ENCODE measurements at places on chromosomes 11 and 22.
A peak's percentile ranks its signal among the peaks of the same experiment; 100 is the strongest.

DNA sequence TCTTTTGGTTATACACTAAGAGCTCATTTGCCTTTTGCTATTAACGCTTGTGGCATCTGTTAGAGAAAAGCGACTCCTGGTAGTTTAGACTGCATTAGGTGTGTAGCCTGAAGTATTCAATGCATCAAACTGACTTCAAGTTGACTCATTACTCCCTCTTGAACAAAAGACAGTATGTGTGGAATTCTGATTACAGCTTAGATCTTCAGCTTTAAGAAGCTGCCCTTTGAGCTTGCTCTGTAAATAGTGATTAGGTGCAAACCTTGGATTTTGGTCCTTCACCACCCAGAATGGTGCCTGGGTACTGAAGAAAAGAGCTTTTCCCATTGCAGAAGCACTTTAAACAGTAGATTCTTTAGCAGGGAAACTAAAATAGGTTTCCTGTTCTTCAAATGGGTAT lies 62.1 kb downstream of the FAT3 start:
- DNase-seq = no peak

- DNase-seq = no peak
Observed at GRCh38 chr22:42617155-42617983, 2.7 kb upstream of the POLDIP3 start.

GRCh38 chr22:29346659-29347058 lies 31.2 kb upstream of the RASL10A start:
- no peak for DNase-seq

DNA sequence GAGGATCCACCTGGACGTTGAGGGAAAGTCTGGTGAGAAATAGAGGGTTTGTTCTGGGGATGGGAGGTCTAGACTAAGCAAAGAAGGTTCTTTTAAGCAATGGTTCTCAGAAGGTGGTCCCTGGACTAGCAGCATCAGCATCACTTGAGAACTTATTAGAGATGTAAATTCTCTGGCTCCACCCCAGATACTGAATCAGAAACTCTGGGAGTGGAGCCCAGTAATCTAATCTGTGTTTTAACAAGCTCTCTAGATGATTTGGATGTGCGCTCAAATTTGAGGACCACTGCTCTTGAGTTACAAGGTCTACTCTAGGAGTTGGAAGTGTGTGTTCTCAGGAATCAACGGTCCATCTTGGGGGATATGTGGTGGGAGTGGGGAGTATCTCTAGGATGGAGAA lies 3.3 kb upstream of the ABCG4 start:
- DNase-seq = no peak

- no peak for DNase-seq
Observed at GRCh38 chr11:118606157-118606843, 1.1 kb upstream of the PHLDB1 start.

DNA sequence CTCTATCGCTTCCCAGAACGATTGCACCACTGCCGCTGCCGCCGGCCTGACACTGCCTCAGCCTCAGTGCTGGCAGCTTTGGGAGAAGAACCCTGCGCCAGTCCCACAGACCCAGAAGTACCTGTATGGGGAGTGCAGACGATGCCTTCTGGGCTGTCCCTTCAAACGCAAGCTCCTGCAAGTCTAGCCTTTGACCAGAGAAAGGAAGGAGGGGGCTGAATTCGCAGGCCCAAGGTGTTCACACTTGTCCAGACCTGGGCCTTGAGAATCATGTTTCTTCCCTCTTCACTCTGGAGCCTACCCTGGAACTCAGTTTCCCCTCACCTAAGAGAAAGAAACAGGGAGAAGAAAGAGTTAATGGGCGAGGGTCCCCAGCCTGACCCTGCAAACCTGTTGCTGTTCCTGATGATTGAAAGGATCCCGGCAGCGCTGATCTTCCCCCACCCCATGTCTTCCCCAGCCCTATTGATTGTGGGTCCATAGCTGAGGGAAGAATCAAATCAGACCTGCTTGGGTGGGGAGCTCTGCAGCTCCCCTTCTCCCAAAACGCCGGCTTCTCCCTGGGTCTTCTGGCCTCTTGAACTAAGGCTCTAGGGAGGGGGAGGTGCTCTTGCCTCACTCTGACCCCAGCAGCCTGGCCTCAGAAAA lies 786 bp upstream of the MCAM start:
- no peak for DNase-seq

- DNase-seq = no peak
Observed at GRCh38 chr11:122649116-122649515, 6.4 kb upstream of the UBASH3B start.

GRCh38 chr11:131691181-131692041 lies 321.0 kb downstream of the NTM start:
- DNase-seq = peak; percentile 51

DNA sequence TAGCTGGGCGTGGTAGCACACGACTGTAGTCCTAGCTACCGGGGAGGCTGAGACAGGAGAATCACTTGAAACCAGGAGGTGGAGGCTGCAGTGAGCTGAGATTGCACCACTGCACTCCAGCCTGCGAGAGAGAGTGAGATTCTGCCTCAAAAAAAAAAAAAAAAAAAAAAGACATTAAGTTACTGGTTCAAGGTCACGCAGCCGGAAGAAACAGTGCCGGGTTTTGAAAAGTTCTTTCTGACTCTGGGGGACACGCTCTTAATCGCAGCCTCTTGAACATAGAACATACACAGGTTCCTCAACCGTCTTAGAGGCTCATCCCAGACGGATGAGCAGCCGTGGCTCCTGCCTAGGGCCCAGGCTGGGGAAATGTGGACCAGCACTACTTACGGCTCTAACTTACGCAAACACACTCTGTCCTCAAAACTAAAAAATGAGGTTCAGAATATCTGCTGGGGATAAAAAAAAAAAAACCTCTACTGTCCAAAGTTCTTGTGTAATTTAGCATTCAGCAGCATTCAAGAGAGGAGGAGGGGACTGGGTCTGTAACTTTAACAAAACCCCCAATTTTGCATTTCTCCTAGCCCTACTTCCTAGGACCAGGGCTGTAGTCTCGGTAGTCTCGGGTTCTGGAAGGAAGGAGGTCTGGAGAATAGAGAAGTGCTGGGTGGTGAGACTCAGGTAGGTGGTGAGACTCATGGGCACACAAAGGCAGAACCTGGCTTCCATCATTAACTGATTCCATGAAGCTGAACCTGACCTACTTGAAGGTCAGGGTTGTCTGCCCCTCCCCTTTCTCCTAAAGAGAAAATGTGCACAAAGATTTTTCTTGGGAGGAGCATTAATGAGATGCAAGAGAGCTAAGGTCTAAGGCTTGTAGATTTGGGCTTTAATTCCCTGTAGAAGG lies 6.0 kb downstream of the SPTBN2 start:
- DNase-seq = no peak

- DNase-seq = no peak
Observed at GRCh38 chr22:45602004-45602733, 69.5 kb upstream of the ATXN10 start.

- DNase-seq = no peak
Observed at GRCh38 chr22:44743804-44744211, 8.6 kb upstream of the ARHGAP8 start.

GRCh38 chr11:45960387-45961095 lies 38.1 kb downstream of the LARGE2 start:
- DNase-seq = no peak

- DNase-seq = no peak
Observed at GRCh38 chr11:36565031-36565610, 2.7 kb upstream of the RAG1 start.

DNA sequence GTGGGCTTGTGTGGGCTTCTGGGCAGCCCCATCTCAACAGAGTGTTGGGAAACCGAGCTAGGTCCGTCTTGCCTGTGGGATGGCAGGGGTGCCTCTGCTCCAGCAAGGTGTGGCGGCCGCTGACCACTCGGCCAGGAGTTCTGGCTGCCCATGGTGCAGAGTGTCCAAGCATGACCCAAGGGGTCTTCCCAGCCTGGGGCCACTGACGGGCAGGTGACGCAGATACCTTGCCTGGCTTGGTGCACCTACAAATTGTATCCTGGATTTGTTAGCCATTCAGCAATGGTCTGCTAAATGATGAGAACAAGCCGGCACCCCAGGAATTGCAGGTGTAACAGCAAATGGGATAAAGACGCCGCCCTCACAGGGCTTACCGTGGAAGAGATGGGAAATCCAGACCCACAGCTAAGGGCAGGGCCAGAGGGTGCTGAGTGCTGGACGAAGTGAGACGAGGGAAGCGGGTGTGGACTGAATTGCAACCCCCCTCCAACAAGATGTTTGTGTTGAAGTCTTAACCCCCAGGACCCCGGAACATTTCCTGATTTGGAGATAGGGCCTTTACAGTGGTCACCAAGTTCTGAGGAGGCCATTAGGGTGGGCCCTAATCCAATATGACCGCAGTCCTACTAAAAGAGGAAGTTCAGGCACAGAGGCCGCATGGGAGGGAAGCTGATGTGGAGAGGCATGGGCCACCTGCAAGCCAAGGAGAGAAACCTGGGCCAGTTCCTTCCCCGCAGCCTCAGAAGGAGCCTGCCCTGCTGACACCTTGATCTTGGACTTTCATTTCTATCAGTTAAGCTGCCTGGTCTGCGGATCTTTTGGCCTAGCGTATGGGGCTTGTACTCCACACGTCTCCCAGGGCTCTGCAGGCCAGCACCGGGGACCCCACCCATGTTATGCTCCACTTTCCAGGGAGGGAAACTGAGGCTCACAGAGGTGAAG lies 45.2 kb upstream of the LINC01488 start:
- DNase-seq = no peak

DNA sequence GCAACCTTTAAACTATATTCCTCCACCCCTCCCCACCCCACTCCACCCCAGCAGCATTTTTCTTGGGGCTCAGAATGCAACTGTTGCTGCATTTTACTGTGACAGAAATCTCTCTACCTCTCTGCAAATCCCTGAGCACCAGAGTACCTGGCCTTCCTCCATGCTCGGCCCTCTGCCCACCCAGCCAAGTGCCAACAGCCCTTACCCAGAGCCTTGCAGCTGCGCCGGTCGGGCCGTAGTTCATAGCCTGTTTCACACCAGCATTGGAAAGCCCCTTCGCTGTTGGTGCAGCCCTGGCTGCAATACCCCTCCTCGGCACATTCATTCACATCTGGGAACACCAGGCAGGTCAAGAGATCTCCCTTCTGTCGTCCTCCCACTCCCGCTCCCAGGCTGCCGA lies 23.4 kb downstream of the LRP4 start:
- DNase-seq = no peak

DNA sequence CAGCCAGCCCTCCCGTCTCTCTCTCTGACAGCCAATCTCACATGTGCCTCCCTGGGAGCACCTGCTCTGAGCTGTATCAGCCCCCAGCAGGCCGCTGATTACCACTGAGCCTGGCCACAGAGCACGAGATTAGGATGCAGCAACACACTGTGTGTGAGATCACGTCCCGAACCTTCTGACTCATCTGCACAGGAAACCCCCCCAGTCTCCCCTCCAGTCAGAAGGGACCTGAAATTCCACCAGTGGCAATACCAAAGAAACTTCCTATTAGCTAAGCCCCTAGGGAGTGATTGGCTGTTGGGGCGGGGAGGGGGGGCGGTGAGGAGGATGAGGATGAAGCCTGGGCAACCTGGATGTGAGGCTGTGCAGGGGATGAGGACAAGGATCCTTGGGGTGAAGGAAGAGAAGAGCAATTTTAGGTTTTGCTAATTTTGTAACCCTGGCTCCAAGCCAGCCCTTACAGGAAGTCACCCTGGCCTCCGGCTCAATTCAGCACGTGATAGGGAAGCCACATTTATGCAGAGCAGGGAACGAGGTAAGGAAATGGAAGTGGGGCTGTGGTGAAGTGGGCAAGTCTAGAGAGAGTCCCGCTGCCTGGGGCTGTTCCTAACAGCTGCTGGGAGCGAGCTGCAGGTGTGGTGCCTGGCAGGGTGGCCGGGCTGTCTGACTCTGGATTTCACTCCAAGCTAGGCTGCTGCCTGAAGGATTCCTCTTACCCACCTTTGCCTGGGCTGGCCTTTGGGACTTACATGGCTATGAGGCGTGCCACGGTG lies 1.9 kb downstream of the SLC43A3 start:
- peak; percentile 29 for DNase-seq

- DNase-seq = no peak
Observed at GRCh38 chr22:44335903-44336803, 23.4 kb upstream of the SHISAL1 start.

DNA sequence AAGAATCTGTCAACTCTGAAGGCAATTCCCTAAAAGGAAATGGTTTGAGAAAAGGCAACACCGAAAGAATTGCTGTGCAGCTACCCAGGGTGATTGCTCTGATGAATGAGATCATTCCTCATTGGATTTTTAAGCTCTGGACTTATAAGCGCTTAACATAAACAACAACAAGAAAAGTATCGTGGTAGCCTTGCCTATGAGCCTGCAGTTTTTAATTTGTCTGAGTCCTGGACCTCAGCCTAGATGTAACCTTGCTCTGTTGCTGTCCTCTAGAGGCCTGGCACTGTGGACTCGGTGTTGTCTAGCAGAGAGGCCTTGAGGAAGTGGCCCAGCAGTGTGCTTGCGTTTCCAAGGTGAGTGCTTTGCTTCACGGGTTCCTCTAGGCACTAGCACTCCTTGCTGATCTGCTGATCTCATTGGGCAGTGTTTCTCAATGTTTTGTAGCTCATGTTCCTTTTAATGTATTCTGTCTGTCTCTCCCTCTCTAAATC lies 20.4 kb downstream of the CCDC81 start:
- no peak for DNase-seq

- no peak for DNase-seq
Observed at GRCh38 chr11:1167751-1168231, 10.0 kb downstream of the MUC5AC start.

DNA sequence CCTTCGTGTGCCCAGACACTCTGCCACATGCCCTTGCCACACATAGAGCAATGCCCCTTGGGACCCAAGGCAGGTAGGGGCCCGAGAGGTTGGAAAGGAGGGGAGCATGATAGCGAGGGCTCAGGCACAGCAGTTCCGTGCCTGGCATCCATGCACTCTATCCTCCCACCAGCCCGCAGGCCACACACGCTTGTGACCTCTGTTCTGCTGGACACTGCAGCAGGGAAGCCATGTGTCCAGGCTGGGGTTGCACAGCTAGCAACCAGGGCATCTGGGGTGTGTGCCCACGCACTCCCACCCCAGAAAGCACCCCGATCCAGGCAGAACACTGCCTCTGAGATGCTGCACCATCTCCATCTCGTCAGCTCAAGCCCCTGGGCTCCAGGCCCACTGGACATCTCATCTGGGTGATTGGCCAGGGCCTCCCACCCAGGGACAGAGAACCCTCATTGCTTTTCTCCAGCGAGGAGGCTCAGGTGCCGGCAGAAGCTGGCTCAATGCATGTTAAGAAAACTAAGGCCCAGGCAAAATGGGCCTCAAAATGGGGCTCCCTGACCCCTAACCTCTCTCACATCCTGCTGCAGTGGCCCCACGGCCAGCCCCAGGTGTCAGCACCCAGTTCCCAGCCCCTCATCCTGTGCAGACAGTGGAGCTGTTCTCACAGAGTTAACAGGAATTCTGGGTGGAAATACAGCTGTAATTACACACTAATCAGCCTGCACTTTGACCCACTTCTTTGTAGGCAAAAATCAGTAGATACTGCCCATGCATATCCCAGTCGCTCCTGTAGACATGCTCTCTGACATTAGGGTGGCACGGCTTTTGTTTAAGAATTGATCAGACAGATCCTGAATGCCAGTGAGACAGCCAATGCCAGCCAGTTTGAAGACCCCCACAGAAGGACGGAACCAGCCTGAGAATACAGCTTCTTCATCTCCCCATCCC lies 173.9 kb upstream of the B3GAT1 start:
- DNase-seq = no peak

- DNase-seq = no peak
Observed at GRCh38 chr22:45740236-45740635, 68.6 kb downstream of the ATXN10 start.
